Natural killer cell (primary cell): ENCODE measurements at places on chromosomes 1 and 21. TPM values are rescaled to one million over a fixed set of nuclear protein-coding genes. Genes with fewer than 3 reads are reported as not detected.

GRCh38 chr21:22710721-22711120 lies 1712.5 kb downstream of the NCAM2 start:
- no peaks in the 10 kb centered on the region for H3K36me3 ChIP-seq
- no peak overlapping the region for H3K27ac ChIP-seq
- H3K4me1 ChIP-seq: no peaks in the 10 kb centered on the region
- H3K4me3 ChIP-seq: no peak overlapping the region
- no peaks in the 10 kb centered on the region for H3K27me3 ChIP-seq
- DNase-seq: no peak

- peaks cover 4% of the 10 kb centered on the region for H3K27me3 ChIP-seq
- no peaks in the 10 kb centered on the region for H3K4me1 ChIP-seq
- H3K4me3 ChIP-seq: no peak overlapping the region
- H3K27ac ChIP-seq: no peak overlapping the region
- no peaks in the 10 kb centered on the region for H3K36me3 ChIP-seq
- peak; percentile 29 for DNase-seq
These were observed 73.9 kb upstream of the TNFSF4 start for GRCh38 chr1:173280899-173281660.

DNA sequence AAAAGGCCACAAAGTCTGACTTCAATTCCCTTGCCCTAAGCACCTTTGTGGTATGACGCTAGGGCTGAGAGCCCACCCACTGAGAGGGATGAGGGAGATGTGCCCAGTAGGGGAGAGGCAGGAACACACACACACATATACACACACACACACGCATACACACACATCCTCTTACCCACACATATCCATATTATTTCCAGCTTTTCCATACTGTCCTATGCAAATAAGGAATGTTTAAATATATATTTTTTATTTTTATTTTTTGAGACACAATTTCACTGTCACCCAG lies 3.0 kb downstream of the RAB25 start:
- no peak for DNase-seq
- H3K4me3 ChIP-seq: no peak overlapping the region
- no peaks in the 10 kb centered on the region for H3K4me1 ChIP-seq
- H3K36me3 ChIP-seq: no peaks in the 10 kb centered on the region

GRCh38 chr1:244445320-244446181 lies 6.2 kb downstream of the ADSS2 start:
- H3K36me3 ChIP-seq: peaks cover 16% of the 10 kb centered on the region
- H3K4me3 ChIP-seq: no peak overlapping the region
- no peak for DNase-seq
- peaks cover 13% of the 10 kb centered on the region for H3K4me1 ChIP-seq
- H3K27me3 ChIP-seq: no peaks in the 10 kb centered on the region

GRCh38 chr1:36137776-36138175 lies 11.5 kb downstream of the TRAPPC3 start:
- no peak for DNase-seq
- no peak overlapping the region for H3K4me3 ChIP-seq
- no peaks in the 10 kb centered on the region for H3K27me3 ChIP-seq
- H3K27ac ChIP-seq: no peak overlapping the region

DNA sequence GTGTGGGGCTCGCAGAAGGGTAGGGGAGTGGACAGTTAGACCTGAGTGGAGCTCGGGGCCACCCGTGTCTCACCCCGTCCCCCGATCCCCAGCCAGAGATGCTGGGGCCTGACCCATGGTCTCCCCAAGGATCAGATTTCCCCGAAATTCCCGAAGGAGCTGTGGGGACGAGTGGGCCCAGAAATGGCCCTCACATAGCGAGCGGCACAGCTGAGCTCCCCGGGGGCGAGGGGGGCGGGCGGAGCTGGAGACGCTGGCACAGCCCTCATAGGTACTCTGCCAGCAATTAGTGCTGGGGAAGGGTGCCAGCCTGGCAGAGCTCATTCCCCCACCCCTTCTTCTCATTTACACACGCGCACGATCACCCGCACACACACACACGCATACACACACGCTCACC lies 9.2 kb downstream of the CASZ1 start:
- H3K4me1 ChIP-seq: no peaks in the 10 kb centered on the region
- H3K36me3 ChIP-seq: no peaks in the 10 kb centered on the region
- H3K27ac ChIP-seq: no peak overlapping the region
- no peak overlapping the region for H3K4me3 ChIP-seq

- no peaks in the 10 kb centered on the region for H3K27me3 ChIP-seq
- no peaks in the 10 kb centered on the region for H3K36me3 ChIP-seq
- no peak overlapping the region for H3K4me3 ChIP-seq
- no peaks in the 10 kb centered on the region for H3K4me1 ChIP-seq
- DNase-seq: no peak
- H3K27ac ChIP-seq: no peak overlapping the region
These were observed 19.7 kb upstream of the HYI start for GRCh38 chr1:43473463-43473862.

GRCh38 chr1:199724049-199724448 lies 303.5 kb upstream of the NR5A2 start:
- no peaks in the 10 kb centered on the region for H3K36me3 ChIP-seq
- DNase-seq: no peak
- no peak overlapping the region for H3K4me3 ChIP-seq
- no peaks in the 10 kb centered on the region for H3K4me1 ChIP-seq

GRCh38 chr1:190595438-190595837 lies 117.8 kb upstream of the BRINP3 start:
- no peaks in the 10 kb centered on the region for H3K27me3 ChIP-seq
- no peaks in the 10 kb centered on the region for H3K4me1 ChIP-seq
- DNase-seq: no peak
- H3K4me3 ChIP-seq: no peak overlapping the region
- H3K27ac ChIP-seq: no peak overlapping the region

GRCh38 chr1:41313661-41314131 lies 47.5 kb upstream of the FOXO6 start:
- no peaks in the 10 kb centered on the region for H3K27me3 ChIP-seq
- no peak overlapping the region for H3K27ac ChIP-seq
- no peaks in the 10 kb centered on the region for H3K36me3 ChIP-seq

DNA sequence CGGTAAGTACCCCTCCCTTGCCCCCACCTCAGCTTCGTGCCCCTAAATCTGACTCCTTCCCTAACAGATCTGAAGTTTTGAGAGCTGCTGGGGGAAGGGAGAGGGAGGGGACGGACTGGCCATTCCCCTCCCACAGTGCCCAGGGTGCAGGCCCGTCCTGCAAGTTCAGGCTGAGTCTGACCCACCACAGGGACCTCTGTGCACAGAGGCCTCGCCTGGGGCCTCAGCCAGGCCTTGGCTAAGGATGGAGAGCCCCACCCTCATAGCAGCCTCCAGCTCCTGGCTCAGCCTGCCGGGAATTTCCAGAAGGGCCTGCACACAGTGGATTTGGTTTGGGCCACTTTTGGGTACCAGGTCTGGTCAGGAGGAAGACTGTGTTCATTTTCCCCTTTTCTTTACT lies 31.2 kb upstream of the TNFRSF1B start:
- DNase-seq: no peak
- no peaks in the 10 kb centered on the region for H3K36me3 ChIP-seq
- H3K27me3 ChIP-seq: no peaks in the 10 kb centered on the region
- no peak overlapping the region for H3K4me3 ChIP-seq
- H3K4me1 ChIP-seq: peaks cover 43% of the 10 kb centered on the region

GRCh38 chr1:230109895-230110667 lies 43.0 kb downstream of the GALNT2 start:
- peaks cover 17% of the 10 kb centered on the region for H3K4me1 ChIP-seq
- no peaks in the 10 kb centered on the region for H3K27me3 ChIP-seq
- peaks cover 3% of the 10 kb centered on the region for H3K36me3 ChIP-seq
- peak; percentile 64 for DNase-seq
- no peak overlapping the region for H3K4me3 ChIP-seq

DNA sequence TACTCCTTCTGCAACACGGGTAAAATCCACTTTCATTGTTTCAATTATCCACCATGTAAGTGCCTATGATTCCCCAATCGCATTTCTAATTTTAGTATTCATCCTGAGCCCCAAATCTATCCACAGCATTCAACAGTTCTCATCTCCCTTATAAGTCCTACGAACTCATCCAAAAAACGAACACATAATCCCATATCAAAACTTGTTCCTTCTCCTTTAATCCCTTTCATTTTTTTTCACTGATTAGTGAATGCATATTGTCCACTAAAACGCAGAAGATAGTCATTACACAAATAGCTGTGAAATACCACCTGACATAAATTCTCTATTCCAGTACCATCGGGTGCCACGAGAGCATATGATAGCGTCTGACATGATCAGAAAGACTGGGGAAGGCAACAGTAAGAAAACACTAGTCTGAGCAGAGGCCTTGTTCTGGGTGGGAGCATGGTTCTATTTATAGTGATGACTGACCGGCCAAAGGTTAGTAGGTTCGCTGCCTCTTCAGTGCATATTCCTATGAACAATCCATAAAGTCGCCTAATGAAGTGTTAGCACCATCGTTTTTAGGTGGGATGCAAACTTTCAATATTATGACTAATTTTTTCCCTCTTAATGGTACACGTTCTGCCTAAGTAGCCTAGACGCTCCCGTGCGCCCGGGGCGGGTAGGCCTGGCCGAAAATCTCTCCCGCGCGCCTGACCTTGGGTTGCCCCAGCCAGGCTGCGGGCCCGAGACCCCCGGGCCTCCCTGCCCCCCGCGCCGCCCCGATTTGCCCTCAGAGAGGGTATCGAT lies 648 bp downstream of the ATP5PF start:
- H3K27ac ChIP-seq: peak overlapping the region; percentile 92
- peak; percentile 38 for DNase-seq
- H3K4me1 ChIP-seq: peaks cover 4% of the 10 kb centered on the region
- H3K27me3 ChIP-seq: no peaks in the 10 kb centered on the region

- H3K4me3 ChIP-seq: no peak overlapping the region
- H3K4me1 ChIP-seq: peaks cover 2% of the 10 kb centered on the region
- no peak overlapping the region for H3K27ac ChIP-seq
- DNase-seq: no peak
These were observed 10.0 kb upstream of the LRRC8D start for GRCh38 chr1:89810880-89811279.

- DNase-seq: no peak
- H3K27me3 ChIP-seq: no peaks in the 10 kb centered on the region
- H3K27ac ChIP-seq: no peak overlapping the region
- H3K36me3 ChIP-seq: no peaks in the 10 kb centered on the region
- no peaks in the 10 kb centered on the region for H3K4me1 ChIP-seq
These were observed 151.2 kb downstream of the MATN1 start for GRCh38 chr1:30572192-30572591.

DNA sequence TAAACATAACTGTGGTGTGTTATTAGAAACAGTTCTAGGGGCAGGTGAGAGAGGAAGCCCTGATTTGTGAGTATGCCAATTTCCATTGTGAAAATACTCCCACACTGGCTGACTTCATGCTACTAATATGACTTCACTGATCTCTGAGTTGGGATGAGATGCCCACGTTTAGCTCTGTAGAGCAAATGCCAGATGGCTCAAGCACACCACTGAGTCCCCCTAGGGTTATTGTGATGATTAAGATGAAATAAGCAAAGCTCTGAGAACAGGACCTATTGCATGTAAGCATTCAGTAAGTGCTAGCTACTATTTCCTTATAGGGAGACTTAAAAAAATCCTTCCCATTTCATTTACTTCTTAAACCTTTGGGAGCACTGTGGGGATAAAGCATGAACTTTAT lies 117.6 kb downstream of the CENPF start:
- no peak for DNase-seq
- H3K27me3 ChIP-seq: no peaks in the 10 kb centered on the region
- no peaks in the 10 kb centered on the region for H3K4me1 ChIP-seq
- H3K27ac ChIP-seq: no peak overlapping the region

DNA sequence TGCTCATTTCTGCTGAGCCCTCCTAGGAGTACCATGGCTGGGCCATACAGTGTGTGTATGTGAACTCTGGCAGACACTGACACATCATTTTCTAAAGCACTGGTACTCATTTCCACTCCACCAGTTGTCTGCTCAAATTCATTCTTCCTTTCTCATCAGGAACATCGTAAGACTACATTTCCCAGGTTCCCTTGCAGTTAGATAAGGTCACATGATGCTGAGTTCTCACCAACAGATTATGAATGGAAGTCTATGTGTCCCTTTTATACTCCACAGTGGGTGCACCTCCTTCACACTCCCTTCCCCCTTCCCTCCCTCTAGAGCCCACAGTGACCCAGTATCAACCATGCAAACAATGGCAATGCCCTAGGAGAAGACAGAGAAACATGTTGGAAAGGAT lies 38.3 kb upstream of the PAX7 start:
- H3K36me3 ChIP-seq: no peaks in the 10 kb centered on the region
- H3K4me3 ChIP-seq: no peak overlapping the region
- no peaks in the 10 kb centered on the region for H3K4me1 ChIP-seq
- no peak for DNase-seq
- H3K27ac ChIP-seq: no peak overlapping the region
- no peaks in the 10 kb centered on the region for H3K27me3 ChIP-seq

- H3K27ac ChIP-seq: no peak overlapping the region
- H3K27me3 ChIP-seq: no peaks in the 10 kb centered on the region
- no peaks in the 10 kb centered on the region for H3K36me3 ChIP-seq
- H3K4me3 ChIP-seq: no peak overlapping the region
These were observed 550.3 kb downstream of the NUF2 start for GRCh38 chr1:163872067-163872466.

DNA sequence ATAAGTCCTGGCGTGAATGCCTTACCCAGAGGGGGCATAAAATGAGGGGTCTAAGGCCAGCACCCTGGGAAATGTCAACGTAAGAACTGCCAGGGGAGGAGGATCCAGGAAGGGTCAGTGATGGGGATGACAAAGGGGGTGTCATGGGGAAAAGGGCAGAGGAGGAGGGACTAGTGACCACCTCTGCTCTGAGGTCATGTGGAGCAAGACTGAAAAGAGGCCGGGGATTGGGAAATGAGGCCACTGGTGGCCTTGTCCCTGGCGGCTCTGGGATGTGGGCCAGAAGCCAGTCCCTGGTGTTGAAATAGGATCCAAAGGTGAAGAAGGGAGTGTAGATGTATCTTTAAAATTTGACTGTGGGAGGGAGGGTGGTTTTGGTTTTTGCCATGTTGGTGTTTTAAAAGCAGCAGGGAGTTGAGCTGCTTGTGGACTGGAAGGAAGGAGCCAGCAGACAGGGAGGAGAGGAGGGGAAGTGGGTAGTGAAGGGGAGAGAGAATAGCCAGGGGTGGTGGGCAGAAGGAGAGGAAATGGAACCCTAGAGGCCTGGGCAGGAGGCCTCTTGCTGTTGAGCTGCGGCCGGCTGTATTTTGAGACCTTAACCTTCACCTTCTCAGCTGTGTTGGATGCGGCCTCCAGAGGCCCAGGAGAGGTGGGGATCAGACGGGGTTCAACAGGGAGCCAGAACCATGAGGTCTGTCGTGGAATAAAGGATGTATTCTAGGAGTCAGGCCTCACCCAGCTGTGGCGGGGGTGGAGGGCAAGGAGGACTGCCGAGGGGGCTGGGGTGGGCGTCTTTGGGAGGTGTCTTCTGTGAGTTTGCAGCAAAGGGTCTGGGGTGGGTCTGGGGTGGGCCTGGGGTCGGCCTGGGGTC lies 92.5 kb downstream of the DHRS3 start:
- DNase-seq: no peak
- no peak overlapping the region for H3K27ac ChIP-seq
- no peaks in the 10 kb centered on the region for H3K36me3 ChIP-seq
- no peaks in the 10 kb centered on the region for H3K27me3 ChIP-seq
- no peaks in the 10 kb centered on the region for H3K4me1 ChIP-seq
- H3K4me3 ChIP-seq: no peak overlapping the region

The EXTL2 gene
- 3.9 TPM for total RNA-seq

The PLA2G2F gene
- total RNA-seq: not detected

The ZNF648 gene
- total RNA-seq: not detected

The LMOD1 gene
- total RNA-seq: not detected

The SLC22A15 gene
- 9.2 TPM for total RNA-seq

The LEFTY2 gene
- not detected for total RNA-seq

The DHRS3 gene
- total RNA-seq: 106 TPM

The GJA9 gene
- total RNA-seq: not detected

The LMX1A gene
- total RNA-seq: not detected

The FAM163A gene
- not detected for total RNA-seq

The TRIM17 gene
- 8.4 TPM for total RNA-seq

The OVAAL gene
- not detected for total RNA-seq
